ENCODE measurements at places on chromosomes 3 and 15.

- no peak for DNase-seq
Observed at GRCh38 chr3:34189133-34189532, 390.7 kb downstream of the PDCD6IP start.

- DNase-seq: no peak
Observed at GRCh38 chr15:33438396-33438795, 127.6 kb downstream of the RYR3 start.

GRCh38 chr3:79367066-79367465 is 400.7 kb downstream of the ROBO1 start:
- no peak for DNase-seq

DNA sequence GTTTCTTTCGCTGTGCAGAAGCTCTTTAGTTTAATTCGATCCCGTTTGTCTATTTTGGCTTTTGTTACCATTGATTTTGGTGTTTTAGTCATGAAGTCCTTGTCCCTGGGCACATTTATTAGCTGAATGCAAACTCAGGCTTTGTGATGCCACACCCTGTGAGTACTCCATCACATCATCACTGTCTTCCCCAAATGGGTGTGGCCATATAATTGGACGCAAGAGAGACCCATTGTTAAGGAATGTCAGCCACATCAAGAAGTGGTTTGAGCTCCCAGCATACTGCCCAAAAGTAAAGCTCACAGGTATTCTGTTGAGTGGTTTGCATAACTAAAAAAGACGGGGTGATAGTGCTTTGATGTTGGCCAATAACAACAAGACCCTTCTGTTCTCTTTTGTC is 245.7 kb downstream of the SV2B start:
- DNase-seq: no peak

DNA sequence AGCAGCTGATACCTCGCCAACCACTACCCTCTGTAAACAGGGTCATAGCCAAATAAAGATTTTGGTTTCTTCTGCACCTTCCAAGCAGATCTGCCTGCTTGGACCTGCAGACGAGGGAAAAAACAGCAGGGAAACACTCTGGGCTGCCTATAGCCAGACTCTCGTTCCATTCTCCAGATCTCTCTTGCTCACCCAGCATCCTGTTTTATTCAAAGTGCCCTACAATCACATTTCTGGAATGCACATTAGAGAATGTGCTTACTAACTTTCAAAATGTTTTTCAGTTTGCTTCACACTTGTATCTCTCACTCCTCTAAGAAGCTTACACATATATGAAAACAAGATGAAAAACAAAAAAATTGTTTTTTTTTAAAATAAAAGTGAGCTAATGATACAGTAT is 71.4 kb downstream of the MLH1 start:
- DNase-seq: no peak

GRCh38 chr3:174776636-174777035 is 82.5 kb upstream of the NAALADL2 start:
- no peak for DNase-seq

All from ovary (tissue), 10 donors.